AML-193 (cell line): ENCODE measurements at places on chromosomes 16 and 17.

- DNase-seq, result no peak
Measured at GRCh38 chr17:46796524-46796923, 22.0 kb downstream of the WNT3 start.

DNA sequence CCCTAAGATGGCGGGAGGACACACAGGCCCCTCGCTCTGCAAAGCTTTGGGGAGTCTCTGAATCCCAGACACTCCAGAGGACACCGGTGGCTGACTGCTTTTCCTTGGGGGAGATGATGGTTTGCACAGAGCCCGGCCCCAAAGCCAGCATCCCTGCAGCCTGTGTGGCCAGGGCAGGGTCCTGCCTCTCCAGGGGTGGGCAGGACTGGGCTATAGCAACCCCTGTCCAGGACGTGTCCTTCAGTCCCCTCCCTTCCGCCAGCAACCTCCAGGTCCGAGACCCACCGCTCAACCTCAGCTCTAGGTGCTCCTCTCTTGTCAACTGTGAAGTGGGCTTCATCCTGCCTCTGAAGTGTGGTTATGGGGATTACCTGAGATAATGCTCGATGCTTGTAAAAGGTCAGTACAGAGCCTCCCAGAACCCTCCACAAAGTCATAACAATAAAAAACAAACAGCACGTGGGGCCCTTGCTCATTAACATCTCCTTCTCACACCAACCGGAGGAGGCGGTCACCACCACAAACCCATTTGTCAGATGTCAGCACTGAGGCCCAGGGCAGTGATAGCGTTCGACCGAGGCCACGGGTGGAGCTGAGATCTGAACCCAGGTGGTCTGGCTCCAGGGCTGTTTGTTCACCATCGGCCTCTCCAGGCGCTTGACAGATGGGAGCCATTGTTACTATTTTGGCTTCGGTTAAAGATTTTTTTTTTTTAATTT lies 304.8 kb downstream of the IRF8 start:
- DNase-seq, result no peak

DNA sequence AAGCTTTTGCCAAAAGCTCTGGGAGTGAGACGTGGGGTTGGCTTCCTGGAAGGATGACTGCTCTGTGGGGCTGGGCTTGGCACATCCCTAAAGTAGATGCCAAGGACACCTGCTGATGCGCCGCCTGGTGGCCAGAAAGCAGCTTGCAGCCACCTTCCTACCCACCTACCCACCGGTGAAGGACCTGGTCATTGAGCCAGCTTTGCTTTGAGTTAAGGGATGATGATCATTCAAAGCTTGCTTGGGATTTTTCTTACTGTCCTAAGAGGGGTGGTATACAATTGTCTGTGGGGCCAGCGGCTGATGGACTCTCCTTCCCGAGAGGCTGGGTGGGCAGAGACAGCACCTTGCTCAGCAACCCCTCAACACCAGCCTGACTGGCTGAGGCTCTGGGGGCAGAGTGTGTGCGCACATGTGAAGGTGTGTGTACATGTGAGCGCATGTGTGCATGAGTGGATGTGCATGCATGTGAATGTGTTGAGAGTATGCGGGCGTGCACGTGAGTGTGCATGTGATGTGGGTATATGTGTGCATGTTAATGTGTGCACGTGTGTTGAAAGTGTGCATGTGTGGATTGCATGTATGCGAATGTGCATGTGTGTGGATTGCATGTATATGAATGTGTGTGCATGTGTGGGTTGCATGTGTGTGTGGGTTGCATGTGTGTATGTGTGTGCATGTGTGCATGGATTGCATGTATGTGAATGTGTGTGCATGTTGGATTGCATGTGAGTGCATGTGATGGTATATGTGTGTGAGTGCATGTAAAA lies 18.6 kb downstream of the C1QTNF1 start:
- peak; percentile 48 for DNase-seq

GRCh38 chr16:47371271-47372014 lies 89.4 kb downstream of the ITFG1 start:
- DNase-seq, result no peak

GRCh38 chr16:10256784-10257641 lies 74.8 kb upstream of the GRIN2A start:
- peak; percentile 1 for DNase-seq

GRCh38 chr16:14370736-14371234 lies 259.3 kb downstream of the PARN start:
- no peak for DNase-seq

DNA sequence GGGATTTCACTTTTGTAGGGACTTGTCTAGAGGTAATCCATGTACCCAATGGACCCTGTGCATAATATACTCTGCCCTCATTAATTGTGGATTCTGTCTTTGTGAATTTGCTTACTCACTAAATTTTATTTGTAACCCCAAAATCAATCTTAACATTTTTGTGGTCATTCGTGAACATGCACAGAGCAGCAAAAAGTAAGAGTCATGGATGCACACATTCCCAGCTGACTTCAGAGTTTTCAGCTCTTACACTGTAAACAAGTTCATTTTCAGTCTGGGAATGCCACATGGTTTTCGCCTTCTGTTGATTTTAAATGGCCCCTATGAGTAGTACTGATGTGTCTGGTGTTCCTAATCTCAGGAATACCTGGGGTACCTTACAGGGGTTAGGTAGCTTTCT lies 24.3 kb downstream of the TAC4 start:
- no peak for DNase-seq

DNA sequence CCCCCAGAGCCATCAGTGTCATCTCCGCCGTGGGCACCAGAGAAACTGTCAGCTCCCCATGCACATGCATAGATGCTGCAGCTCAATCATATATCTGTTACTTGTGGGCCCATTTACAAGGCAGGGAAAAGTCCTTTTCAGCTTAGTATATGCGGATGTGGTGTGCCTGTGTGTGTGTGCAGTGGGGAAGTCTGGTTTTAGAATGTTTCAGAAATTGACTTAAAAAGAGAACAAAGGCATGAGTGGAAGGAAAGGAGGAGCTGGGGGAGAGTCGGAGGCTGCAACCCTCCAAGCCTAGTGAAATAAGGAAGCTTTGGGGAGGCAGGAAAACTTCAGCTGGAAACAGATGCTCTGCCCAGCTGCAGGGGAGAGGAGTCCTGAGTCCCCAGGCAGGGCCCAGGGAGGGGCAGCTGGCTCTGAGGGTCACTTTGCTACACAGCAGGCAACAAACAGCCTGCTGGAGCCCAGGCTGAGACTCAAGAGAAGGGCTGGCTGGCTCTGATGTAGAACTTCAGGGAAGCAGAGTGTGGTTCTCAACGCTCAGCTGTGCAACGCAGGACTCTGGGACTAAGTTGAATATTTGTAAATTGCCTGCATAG lies 11.1 kb upstream of the CD300LD start:
- no peak for DNase-seq
